ENCODE measurements at places on chromosomes 11 and 22.

GRCh38 chr22:41181349-41182241, 23.5 kb upstream of the L3MBTL2 start:
- no peak for DNase-seq

DNA sequence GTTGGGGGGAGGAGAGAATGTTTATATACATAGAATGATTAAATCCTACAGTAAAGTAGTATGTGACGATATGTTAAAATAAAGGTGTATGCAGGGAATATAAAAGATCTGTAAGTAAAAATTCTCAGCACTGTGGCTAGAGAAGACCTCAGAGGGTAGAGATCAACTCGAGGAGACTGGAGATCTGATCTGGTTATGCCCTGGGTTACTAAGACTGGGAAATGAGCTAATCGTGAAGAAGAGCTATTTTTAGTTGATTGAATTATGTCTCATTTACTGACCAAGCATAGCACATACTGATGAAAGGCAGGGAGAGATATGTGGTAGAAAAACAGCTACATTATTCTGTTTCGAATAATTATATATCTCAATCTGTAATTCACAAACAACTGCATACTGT, 42.8 kb upstream of the ALKBH3 start:
- no peak for DNase-seq

GRCh38 chr11:67493548-67494370, 10.9 kb downstream of the AIP start:
- no peak for DNase-seq

DNA sequence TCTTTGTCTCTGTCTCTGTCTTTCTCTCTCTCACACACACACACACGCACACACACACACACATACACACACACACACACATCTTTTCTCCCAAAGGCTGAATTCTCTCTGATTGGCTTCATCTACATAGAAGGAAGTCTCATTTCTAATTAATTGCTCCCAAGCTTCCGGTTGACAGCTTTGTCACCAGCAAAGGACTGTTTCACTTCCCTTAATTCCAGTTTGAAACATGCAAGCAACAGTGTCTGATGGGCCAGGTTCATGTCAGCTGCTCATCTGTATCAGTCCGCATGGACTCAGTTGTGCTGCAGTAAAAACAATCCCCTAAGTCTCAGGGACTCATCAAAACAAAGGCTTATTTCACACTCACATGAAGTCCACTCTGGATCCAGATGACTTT, 16.2 kb upstream of the PVALB start:
- DNase-seq: no peak

DNA sequence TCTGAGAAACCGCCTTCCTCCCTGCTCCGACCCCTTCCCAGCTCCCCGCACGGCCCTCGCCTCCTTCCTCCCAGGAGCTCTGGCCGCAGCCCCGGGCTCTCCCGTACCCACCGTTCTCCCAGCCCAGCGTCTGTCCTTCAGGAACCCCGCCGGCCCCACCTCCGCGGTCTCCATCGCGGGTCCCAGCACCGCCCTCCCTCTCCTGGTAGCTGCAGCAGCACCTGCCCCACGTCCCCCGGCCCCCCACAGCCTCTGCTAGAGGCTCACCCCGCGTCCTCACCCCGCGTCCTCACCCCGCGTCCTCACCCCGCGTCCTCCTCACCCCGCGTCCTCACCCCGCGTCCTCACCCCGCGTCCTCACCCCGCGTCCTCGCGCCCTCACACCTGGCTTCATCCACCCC, 85.9 kb downstream of the WNT7B start:
- DNase-seq: no peak

DNA sequence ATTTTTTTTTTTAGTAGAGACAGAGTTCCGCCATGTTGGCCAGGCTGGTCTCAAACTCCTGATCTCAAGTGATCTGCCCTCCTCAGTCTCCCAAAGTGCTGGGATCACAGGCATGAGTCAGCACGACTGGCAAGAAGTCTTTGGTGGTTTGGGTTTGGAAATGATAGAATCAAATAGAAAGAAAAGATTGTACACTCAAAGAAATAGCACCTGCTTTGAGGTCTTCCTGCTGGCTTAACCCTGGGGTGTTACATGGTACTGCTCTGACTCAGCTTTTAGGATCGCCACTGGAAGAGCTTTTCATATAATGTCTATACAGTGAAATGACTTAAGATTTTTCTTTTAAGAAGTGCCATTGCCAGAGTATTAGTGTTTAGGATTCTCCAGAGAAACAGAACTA, 50.2 kb downstream of the JAM3 start:
- DNase-seq: no peak

DNA sequence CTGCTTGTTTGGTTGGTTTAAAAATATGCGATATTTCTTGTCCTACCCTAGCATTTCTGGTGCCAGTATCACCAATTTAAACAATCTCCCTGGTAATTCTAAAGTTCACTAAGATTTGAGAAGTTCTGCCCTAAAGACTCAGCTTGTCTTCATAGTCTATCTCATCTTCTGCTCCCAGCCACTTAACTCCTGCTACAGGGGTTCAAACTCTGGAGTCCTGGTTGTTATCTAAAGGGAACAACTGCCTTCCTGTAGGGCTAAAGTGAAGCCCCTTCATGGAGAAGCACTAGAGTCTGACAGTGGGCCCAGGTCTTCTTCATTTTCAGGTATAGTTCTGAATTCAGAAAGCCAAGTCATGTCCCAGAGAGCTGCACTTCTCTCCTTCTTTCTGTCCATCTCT, 73.2 kb downstream of the CTNND1 start:
- DNase-seq: no peak

DNA sequence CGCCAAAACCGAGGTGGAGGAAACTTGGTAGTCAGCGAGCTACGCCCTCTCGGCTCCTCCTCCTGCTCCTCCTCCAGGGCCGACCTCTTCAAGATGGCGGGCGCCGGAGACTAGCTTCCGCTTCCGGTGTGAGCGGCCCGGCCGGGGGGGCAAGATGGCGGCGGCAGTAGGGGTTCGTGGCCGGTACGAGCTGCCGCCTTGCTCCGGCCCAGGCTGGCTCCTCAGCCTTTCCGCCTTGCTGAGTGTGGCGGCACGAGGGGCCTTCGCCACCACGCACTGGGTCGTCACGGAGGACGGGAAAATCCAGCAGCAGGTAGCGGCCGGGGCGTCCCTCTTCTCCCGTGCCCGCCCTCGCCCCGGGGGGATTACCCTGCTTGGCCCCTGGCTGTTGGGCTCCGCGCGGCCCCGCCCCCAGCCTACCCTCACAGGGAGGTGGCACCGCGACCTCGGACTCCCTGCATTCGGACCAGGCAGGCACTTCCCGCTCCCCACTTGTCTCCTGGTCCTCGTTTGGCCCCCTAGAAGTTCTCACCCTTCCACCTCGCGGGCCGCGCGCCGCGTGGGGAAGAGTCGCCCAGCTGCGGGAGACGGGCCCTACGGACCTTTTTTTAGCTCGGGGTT, at the start of gene TTC17:
Gene TTC17, plus strand, starts transcription at position 120 of the 621 bp plus-strand sequence. Its CDS starts 35 bp downstream, at position 155.
- peak; percentile 87 for DNase-seq

DNA sequence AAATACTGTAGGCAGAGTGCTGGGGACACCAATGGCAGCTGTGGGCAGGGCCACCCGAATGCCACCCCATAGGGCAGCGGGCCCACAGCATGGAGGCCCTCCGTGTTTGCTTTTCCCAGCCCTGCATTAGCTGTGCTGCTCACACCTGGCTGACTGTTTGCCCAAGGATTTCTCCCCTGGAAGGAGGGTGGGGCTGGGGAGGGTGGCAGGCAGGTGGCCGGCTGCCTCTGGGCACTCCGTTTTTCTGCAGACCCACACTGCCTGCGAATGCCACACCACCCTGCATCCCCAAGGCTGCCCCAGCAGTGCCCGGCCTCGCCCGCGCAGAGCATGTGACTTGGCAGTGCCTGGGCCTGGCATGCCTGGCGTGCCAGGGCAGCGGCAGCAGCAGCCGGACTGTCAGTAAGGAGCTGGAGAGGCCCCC, 19.6 kb downstream of the DAGLA start:
- no peak for DNase-seq

DNA sequence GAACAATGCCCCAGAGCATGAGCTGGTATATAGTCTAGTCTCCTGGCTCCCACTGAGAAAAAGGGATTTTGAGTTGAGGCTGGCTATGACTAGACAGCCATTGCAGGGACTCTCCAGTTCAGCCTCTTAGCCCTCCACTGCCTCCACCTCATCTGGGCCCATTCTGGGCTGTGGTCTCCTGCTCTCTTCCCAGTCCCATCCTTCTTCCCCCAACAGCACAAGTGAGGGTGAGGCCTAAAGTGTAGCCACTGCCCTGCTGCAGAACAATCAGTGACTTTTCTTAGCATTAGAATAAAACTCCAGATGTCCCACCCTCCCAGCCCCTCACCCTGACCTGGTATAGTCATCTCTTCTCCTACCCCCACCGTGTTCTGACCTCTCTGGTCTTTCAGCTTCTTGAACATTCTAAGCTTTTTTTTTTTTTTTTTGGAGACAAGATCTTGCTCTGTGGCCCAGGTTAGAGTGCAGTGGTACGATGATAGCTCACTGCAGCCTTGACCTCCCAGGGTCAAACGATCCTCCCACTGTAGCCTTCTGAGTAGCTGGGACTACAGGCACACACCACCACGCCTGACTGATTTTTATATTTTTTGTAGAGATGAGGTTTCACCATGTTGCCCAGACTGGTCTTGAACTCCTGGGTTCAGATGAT, 4.3 kb downstream of the MED15 start:
- DNase-seq: no peak

DNA sequence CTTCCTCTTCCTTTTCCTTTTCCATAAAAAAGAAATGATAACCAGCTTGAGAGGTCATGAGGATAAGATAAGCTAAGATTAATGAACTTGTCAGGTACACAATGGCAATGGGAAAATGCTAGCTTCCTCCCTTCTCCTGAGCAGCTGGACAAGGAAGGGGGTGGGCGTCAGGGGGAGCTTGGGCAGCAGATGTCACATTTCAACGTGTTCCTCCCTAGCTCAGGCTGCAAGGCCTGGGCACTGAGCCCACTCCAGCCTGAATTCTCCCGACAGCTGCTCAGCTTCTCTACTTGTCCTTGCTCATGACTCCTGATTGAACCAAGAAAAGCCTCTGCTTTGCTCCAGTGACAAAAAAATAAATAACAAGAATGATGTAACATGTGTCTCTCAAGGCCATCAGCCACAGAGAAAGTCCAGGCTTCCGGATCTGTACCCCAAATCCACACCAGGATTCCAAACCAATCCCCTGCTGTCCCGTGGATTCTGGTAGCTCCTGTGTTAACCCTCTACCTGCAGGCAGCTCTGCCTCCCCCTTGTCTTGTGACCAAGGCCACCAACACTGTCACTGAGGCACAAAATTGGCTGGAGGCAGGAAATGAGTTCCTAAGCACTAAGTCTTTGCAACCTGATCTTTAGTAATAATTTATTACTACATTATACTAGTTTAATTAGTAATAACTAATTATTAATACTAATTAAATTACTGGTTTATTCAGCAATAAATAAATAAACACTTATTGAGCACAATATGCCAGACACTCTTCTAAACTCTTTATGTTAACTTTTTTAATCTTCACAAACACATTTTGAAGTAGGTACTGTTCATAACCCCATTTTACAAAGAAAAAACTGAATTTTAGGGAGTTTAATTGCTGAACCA, 146.5 kb downstream of the CCDC34 start:
- DNase-seq: no peak

DNA sequence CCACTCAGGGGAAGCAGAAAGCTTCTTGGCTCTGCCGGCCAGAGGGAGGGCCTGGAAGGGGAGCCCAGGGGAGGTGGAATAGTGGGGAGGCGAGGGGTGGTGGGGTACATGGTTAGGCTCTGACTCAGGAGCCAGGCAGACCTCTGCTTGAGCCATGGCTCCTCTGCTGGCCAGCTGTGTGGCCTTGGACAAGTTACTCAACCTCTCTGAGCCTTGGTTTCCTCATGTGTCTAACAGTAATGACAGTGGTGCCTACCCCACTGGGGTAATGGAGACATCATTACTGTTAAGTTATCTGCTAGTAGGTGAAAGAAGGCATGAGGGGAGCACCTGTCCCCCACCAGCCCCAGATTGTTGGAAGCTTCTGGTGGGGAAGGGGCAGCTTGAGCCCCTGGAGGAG, 12.2 kb upstream of the PDGFB start:
- DNase-seq: no peak

- DNase-seq: no peak
Measured at GRCh38 chr11:111387363-111387762, 8.3 kb upstream of the POU2AF1 start.

GRCh38 chr11:8739309-8739793, 56.8 kb downstream of the RPL27A start:
- DNase-seq: no peak

DNA sequence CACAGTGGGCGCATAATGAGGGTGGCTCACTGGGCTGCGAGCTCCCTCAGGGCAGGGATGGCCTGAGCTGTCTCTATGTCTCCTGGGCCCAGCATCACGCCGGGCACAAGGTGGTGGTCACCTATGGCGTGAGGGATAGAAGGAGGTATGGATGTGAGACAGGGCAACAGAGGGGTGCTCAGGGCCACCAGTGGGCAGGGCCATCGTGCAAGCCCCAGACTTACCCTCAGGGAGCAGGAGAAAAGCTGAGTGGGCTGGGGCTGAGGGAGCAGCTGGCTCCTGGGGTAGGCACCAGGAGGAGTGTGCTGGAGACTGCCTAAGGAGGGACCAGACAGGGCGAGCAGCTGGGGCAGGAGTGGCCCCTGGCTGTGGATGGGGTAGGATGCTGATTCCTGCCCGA, 34.3 kb upstream of the KLHL35 start:
- DNase-seq: no peak

GRCh38 chr11:98589967-98590366, 430.8 kb upstream of the CNTN5 start:
- no peak for DNase-seq

DNA sequence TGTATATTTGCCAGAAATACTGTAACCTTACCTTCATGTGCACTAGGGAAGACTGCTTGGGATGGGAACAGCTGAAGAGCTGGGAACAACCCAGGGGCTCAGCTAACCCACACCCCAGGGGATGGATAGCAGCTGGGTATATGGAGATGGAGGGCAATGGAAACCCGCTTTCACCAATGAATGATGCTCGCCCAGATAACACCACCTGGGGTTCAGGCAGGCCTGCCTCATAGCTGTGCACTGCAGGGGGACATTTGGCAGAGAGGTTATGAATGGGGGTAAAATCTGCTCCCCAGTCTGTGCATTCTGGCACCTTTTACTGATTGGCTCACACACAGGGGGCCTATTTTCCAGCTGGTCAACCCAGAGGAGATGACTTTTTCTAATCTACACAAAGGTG, 170.7 kb downstream of the CHST1 start:
- no peak for DNase-seq

DNA sequence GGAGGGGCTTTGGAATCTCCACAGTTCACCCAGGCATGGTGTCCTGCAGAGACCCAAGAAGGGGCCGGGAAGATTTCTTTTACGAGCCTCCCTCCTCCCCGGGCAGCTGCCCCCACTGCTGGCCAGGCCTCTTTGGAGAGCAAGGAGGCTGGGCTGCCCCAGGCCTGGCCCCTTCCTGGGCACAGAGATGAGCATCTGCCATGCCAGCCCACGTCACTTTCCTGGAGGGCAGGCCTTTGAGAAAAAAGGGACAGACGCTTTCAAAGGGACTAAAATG, 60.5 kb upstream of the FGF3 start:
- DNase-seq: no peak

- no peak for DNase-seq
Measured at GRCh38 chr11:75270896-75271418, 30.4 kb downstream of the TPBGL start.

Data from T-helper 22 cell (primary cell).